ENCODE measurements at places on chromosomes 7 and 10. TPM values are rescaled to one million over a fixed set of nuclear protein-coding genes. Genes with fewer than 3 reads are reported as not detected.

EGR2 gene
- 0.94 TPM for polyA plus RNA-seq

NSUN6 gene
- 15.4 TPM for polyA plus RNA-seq

PLXNA4 gene
- polyA plus RNA-seq: 15.6 TPM

IFIT2 gene
- 0.25 TPM for polyA plus RNA-seq

PNLIP gene
- polyA plus RNA-seq: not detected

NUTM2B gene
- polyA plus RNA-seq: 0.15 TPM

ITIH5 gene
- polyA plus RNA-seq: 0.11 TPM

CACUL1 gene
- polyA plus RNA-seq: 35.6 TPM

Data from cardiac muscle cell (in vitro differentiated cells and primary cell).